ENCODE measurements at places on chromosomes 6 and 20.

DNA sequence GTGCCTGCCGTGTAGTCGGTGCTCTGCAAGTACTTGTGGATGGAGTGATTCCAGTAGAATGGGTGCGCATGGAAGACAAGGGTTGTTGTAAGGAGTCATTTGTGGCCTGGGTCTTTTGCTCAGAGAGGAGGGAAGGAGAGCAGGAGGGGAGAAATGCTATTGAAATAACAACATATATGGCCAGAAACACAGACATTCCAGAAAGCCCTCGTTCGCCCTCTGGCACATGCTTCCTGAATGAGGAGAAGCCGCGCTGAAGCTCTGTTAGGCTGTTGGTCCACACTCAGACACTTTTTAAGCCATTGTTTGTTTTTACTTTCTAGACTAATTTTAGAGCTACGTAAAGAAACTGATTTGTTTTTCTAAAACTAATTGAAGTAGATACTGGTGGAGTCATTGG is 107.4 kb downstream of the RPP40 start:
- DNase-seq = no peak

DNA sequence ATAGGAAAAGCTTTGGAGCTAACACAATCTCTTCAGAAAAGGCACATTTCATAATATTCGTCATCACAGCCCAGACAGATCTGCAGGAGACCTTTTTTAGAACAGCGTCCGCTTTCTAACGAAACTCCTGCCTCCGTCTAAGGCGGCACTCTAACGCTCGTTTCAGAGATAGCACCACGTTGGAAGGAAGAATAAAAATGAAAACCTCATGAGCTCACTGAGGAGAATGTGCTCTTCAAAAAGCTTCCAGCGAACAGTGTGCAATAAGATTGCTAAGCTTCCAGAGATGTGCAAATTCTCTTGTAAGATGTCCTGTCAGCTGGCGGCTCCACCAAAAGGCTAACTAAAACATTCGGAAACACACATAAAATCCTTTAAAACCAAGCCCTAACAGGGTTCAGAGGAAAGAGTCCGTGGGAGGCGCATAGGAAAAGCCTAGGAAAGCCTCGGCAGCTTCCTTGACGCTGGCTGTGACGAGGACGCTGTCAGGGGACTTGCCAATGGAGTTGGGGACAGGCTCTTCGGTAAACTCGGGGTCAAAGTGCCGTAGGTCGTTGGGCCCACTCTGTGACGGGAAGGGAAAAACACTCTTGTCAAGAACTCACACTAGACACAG is 117.6 kb upstream of the SLC2A12 start:
- no peak for DNase-seq

DNA sequence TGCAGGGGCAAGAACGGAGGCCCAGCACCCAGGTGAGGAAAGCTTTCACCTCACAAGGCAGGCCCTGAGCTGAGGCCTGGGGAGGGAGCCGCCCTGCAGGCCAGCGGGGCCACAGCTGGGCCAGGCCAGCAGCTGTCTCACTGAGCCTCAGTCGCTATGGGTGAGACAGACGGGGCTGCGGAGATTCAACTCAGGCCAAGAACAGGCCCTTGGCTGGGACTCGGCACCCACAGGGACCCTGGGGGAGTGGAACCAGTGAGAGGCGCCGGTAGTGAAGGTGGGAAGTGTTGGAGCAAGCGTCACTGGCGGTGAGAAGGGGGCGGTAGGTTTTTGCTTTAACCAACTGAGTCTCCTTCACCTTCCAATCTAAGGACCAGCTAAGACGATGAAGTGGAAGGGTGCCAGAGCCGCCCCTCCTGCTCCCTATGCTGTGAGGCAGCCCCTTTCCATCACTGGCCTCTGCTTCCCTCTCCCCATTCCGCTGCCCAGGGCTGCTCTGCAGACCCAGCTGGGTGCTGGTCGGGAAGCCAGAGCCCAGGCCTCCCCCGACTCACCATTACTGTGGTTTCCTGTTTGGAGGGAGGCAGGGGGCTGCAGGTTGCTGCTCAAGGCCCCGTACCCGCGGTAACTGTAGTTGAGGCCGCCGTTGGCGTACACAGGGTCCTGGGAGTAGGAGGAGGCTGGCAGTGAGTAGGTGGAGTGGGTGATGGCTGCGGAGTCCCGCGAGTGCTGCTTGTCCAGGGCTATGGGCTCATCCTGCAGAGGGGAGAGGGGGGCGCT is 93.7 kb downstream of the ASXL1 start:
- no peak for DNase-seq

- DNase-seq = no peak
Measured at GRCh38 chr6:157893238-157893637, 70.2 kb downstream of the SNX9 start.

GRCh38 chr6:83884523-83884922 is 25.0 kb downstream of the CYB5R4 start:
- DNase-seq = no peak

- no peak for DNase-seq
Measured at GRCh38 chr6:122833021-122833491, 44.0 kb downstream of the SMPDL3A start.

GRCh38 chr6:141097471-141097870 is 1035.3 kb upstream of the GJE1 start:
- no peak for DNase-seq

GRCh38 chr20:15031546-15032351 is 694.3 kb upstream of the FLRT3 start:
- DNase-seq = no peak

- no peak for DNase-seq
Measured at GRCh38 chr6:119390247-119390793, 40.8 kb upstream of the MAN1A1 start.

- no peak for DNase-seq
Measured at GRCh38 chr6:84645563-84646266, 118.7 kb downstream of the TBX18 start.

GRCh38 chr6:19552076-19552475 is 285.1 kb upstream of the ID4 start:
- DNase-seq = no peak

DNA sequence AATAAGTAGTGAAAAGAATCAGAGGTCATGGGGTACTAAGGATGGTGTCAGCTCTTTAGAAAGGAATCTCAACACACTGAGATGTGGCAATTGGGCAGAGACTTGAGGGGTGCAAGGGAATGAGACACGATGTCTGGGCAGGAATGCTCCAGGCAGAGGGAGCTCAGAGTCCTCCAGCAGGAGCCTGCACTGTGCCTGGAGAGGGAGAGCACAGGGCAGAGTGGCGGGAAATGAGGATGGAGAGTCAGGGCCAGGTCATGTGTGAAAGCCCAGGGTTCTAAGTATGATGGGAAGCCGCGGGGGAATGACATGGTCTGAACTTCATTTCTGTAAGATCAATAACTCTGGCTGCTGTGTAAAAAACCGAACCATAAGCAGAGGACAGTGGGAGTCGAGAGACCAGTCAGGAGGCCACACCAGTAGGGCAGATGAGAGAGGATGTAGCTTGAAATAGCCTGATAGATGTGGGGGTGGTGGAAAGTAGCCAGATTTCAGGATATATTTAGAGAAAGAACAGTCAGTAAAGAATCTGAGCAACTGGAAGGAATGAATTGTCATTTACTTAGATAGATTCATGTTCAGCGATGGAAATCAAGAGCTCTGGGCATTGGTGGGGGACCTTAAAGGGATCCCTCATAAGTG is 133.4 kb upstream of the DTNBP1 start:
- DNase-seq = no peak

GRCh38 chr20:57562541-57563465 is 1.9 kb downstream of the PCK1 start:
- DNase-seq = no peak

DNA sequence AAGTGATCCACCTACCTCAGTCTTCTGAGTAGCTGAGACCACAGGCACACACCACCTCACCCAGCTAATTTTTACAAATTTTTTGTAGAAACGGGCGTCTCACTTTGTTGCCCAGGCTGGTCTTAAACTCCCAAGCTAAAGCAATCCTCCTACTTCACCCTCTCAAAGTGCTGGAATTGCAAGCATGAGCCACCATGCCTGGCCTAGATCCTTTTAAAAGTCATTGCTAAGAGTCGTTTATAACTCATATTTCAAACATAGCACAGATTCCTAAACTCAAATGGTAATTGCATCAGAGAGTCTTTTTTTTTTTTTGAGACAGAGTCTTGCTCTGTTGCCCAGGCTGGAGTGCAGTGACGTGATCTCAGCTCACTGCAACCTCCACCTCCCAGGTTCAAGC is 7.7 kb upstream of the SAMHD1 start:
- no peak for DNase-seq

DNA sequence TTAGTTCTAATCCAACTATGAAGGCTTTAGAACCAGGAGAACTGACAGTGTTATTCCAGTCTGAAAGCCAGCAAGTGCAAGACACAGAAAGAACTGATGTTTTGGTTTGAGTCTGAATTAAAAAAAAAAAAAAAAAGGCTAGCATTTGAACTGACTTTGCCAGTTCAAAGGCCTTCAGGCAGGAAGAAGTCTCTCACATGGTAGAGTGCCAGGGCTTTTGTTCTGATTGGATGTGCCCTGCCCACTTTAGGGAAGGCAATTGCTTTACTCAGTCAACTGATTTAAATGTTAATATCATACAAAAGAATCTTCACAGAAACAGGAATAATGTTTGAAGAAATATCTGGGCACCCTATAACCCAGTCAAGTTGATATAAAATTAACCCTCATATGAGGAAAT is 212.2 kb downstream of the HIVEP2 start:
- DNase-seq = no peak

DNA sequence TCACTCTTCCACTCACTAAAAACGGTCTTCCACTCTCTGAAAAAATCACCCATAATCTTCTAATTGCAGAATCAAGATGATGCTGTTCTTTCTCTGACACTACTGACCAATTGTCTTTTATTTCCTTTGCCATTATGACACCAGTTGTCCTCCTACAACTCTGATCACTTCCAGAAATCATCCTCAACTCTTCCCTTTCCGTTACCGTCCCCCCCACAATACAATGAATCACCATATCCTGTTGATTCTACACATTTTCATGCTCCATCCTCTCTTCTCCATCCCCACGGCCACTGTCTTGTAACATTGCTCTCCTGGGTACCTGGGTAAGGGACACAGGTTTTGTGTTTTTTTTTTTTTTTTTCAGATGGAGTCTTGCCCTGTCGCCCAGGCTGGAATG is 2.5 kb upstream of the PPP2R5D start:
- DNase-seq = no peak

GRCh38 chr6:169391473-169392071 is 137.9 kb upstream of the THBS2 start:
- DNase-seq = no peak

- DNase-seq = no peak
Measured at GRCh38 chr6:91167846-91168245, 581.0 kb upstream of the MAP3K7 start.

Data from activated gamma-delta T cell (primary cell).